ENCODE measurements at places on chromosomes 5 and 9.

- no peak for DNase-seq
Observed at GRCh38 chr9:35516479-35516878, 26.6 kb downstream of the RUSC2 start.

GRCh38 chr5:177540438-177540837, 13.9 kb downstream of the FAM193B start:
- DNase-seq: no peak

- DNase-seq: no peak
Observed at GRCh38 chr5:141100243-141100805, at the start of gene PCDHB3. PCDHB3 (plus strand) TSS chr5:141100473; CDS start chr5:141100650, 177 bp downstream.

DNA sequence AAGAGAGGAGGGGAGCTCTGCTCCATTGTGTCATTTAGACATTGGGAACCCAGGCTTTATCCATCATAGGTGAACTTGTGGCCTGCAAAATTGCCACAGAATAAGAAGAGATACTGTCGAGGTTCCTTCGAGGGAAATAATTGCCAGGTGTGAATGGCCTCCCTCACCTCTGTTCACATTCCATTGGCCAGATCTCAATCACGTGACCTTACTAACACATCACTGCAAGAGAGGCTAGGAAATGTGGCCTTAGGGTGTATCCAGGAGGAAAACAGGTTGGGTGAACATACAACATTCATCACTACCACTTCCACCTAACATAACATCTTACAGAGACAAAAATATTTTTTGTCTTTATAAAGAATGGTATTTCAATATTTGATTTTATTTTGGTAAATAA, 182.1 kb downstream of the FBXL7 start:
- no peak for DNase-seq

GRCh38 chr5:82560561-82560960, 282.4 kb upstream of the RPS23 start:
- no peak for DNase-seq

DNA sequence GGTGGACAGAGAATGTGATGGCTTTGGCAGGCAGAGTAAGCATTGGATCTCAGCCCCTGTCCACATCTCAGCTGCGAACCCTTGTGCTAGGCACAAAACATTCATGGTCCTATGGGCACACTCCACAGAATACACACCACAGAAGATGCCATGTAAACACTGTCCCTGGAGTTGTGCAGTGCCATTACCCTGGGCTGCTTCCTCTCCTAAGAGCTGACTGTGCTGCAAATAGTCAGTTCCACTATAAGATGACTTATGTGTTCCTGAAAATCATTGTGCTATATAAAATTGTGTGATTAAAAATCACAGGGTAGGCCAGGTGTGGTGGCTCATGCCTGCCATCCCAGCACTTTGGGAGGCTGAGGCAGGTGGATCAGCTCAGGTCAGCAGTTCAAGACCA, 31.9 kb upstream of the ATP6V1G1 start:
- no peak for DNase-seq

GRCh38 chr5:5387192-5387591, 35.3 kb upstream of the ICE1 start:
- DNase-seq: no peak

DNA sequence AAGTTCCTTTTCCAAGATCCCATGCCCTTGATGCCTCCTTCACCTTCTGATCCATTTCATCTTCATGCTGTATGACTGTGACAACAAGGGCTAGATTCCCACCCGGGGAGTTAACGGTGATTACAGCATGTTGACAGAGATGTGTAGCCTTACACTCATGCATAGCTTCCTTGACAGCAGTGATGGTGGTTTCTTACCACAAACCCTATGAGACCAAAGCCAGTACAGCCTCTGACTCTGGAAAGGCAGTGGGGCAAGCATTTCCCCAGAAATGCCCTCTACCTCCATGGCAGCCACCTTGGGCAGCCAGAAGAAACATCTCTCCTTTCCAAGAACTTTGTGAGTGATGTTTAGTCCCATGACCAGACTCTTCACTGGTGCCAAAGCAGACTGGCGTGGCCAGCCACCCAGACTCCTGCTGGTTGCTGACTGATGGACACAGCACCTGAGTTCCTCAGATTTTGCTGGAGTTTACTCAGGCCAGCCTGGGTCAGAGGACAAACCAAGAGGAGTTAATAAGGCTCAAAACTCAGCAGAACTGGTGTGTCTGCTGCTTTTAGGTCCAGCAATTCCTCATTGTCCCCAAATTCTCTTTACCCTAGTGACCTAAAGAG, 199.7 kb upstream of the SLC27A6 start:
- DNase-seq: no peak

GRCh38 chr9:114081441-114082016, 3.4 kb upstream of the AMBP start:
- DNase-seq: no peak

DNA sequence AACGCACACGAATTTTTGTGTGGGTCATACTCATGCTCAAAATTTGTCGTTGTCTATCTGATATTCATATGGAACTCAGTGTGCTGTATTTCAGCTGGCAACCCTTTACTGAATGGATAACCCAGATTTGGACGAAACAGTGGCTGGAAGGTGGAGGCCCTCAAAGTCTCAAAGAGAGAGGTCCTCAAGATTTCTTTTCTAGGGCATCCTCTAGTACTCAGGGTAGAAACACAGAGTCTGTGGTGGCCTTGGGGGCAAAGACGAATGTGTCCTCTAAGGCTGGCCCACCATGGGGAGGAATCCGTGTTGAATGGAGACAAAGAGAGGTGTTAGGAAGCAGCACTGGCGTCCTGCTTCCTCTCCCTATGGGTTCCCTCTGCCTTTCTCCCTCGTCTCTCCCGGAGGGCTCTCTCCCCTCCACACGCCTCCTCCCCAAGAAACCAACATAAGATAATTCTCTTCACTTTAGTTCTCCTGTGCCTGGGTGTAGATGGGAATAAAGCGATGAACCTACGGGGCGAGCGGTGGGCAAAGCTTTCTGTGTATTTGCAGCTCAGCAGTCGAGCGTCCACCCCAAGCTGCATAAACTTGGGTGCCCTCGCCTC, 333.7 kb downstream of the CWC27 start:
- no peak for DNase-seq

- no peak for DNase-seq
Observed at GRCh38 chr9:121694600-121694999, 43.2 kb downstream of the DAB2IP start.

- DNase-seq: no peak
Observed at GRCh38 chr9:117480253-117480652, 65.4 kb upstream of the ASTN2 start.

- DNase-seq: no peak
Observed at GRCh38 chr9:6564868-6565267, 80.7 kb downstream of the GLDC start.

DNA sequence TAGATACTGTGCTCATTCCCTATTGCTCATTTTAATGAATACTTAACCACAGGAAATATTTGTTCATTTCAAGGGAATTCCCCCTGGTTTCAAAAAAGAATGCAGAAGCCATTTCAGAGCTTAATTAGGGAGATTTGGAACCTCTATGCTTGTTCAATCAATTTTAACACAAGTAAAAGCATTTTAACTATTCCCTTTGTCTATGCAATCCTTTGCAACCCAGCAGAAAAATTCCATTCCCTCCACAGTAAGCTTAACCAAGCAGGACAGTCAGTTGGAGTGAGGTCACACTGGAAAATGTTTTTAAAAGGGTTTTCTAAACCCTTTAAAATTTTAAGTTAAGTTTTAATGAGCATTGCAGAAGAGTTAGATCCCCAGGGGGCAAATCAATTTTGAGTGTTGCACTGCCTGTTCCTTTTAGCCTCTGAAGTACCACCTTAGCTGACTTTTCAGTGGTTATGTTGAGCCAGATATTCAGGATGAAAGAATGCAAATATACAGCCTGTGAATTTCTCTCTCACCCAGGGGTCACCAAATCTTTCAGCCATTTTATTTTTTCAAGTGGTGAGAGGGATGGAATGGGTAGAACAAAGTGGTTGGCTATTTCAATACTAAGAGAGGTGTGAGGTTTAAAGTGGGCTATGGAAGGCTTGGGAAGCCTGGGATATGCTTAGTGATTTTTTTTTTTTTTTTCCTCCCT, 356.2 kb upstream of the NUDT12 start:
- DNase-seq: no peak

- no peak for DNase-seq
Observed at GRCh38 chr5:149210225-149210624, 61.4 kb upstream of the AFAP1L1 start.

DNA sequence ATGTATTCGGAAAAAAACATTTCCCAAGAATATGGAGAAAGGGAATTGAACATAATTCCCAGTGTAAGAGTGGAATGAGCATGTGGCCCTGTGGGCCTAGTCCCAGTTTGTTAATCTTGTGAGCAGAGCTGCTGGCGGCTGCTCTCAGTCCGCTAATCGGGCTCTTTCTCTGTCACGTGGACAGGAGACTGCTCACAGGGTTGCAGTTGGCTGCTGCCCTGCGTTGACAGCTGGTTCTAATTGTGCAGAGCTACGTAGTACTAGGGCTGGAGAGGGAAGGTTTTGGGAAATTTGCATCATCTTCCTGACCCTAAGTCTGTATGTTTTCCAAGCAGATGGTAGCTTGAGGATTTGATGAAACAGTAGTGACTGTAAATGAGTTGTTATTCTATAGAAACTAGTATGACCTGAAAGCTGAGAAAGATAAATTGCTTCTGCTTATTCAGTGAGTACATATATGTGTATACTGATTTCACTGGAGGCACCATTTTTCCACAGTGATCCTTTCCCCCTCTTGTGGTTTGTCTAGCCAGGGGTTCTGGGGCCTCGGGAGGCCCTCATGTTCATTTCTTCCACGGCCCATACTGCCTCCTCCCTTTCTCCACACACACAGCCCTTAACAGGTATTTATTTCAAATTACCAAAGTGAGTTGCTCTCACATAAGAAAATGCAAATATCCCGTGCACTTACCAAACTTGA, 100.6 kb downstream of the ANGPTL2 start:
- no peak for DNase-seq

DNA sequence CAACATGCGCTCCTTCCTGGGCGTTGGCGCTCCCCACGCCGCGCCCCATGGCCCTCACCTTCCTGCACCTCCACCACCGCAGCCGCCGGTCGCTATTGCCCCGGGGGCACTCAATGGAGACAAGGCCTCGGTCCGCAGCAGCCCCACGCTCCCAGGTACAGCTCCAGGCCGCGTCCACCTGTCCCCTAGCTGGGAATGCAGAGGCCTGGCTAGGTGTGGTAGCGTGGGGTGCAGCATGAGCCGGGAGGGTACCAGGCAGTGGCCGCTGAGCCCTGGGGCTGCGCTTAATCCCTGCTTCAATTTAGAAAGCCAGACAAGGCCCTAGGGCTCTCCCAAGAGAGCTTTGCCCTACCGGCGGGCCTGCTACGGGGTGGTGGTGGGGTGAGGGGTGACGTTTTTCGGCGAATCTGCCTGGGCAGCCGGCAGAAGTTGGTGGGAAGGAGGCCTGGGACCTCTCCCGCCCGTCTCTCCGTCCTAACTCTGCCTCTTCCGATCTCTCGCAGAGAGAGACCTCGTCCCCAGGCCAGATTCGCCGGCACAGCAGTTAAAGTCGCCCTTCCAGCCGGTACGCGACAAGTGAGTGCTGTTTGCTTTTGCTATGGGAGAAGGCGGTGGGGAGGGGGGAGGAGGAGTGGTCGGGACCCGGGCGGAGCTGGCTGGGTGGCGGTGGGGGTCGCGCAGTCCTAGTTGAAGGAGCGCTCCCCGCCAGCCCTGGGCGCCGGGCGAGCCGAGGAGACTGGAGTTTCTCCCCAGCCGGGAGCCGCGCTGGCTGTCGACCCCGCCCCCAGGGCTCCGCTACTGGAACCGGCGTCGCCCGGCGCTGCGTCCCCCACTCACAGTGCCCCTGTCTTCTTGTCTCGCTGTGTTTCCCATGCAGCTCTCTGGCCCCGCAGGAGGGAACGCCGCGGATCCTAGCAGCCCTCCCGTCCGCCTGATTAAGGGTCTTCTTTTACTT, 4.8 kb downstream of the IRX1 start:
- no peak for DNase-seq

DNA sequence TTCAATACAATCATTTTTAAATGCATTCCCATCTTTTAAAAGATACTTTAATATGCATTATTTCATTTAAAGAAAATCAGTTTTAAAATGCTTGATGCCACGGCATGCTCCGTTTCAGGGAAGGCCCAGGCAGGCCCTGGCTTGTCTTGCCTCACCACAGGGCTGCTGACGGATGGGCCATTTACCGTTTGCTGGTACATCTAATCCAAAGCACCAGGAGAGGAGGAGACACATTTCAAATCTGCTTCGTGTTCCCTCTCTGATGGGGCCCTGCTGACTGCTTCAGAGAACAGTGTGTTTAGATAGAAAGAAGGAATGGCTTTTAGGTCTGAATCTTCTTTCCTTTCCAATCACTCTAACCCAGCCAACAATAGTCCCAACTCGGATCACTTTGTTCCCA, 185.2 kb downstream of the DCP2 start:
- DNase-seq: no peak

DNA sequence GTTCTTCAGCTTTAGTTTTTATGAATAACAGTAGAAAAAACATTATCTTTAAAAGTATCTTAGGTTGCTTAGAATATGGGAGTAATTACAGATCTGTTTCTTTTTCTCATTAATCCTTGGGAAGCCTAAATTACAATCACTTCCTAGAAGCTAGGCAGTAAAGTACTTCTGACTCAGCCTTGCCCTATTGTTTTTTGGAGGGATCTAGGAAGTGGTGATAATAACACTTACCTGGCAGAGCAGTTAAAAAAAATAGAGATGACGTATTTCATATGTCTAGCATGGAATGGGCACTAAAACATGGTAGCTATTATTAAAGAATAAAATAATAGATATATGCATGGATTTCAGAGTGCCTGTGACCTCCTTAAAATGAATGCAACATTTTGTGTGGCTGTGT, 8.2 kb upstream of the FST start:
- DNase-seq: no peak

- no peak for DNase-seq
Observed at GRCh38 chr5:91397791-91398190, 14.7 kb upstream of the ARRDC3 start.

- no peak for DNase-seq
Observed at GRCh38 chr9:88236511-88237478, 98.5 kb upstream of the SPATA31C2 start.

DNA sequence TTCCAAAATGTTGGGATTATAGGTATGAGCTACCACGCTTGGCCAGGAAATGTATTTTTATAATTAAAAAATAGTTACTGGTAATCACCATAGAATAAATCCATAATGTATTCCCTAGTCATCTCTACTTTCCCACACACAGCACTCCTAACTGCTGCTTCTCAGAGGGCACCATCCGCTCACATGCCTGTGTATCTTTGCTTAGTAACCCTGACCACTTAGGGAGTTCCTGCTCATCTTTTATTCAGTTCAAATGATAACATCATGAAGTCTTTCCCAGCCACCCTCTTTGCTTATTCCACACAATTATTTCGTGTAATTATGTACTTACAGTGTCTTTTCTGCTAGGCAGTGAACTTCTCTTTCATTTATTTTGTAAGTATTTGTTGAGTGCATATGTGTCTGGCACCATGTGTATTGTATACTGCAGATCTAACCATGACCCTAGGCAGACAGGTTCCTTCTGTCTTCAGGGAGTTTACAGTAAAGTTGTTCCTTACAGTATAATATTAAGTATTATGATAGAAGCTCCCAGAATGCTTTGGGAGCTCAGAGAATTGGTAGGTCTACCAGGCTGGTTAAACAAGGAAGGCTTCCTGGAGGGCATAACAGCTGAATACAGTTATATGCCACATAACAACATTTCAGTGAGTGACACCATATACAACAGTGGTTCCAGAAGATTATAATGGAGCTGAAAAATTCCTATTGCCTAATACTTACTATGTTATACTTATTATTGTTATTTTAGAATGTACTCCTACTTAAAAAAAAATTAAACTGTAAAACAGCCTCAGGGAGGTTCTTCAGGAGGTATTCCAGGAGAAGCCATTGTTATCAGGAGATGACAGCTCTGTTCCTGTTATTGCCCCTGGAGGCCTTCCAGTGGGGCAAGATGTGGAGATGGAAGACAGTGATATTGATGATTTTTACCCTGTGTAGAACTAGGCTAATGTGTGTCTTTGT, 39.2 kb downstream of the DCAF10 start:
- no peak for DNase-seq
